ENCODE measurements at places on chromosomes 1 and 21.
A peak's percentile ranks its signal among the peaks of the same experiment; 100 is the strongest.

DNA sequence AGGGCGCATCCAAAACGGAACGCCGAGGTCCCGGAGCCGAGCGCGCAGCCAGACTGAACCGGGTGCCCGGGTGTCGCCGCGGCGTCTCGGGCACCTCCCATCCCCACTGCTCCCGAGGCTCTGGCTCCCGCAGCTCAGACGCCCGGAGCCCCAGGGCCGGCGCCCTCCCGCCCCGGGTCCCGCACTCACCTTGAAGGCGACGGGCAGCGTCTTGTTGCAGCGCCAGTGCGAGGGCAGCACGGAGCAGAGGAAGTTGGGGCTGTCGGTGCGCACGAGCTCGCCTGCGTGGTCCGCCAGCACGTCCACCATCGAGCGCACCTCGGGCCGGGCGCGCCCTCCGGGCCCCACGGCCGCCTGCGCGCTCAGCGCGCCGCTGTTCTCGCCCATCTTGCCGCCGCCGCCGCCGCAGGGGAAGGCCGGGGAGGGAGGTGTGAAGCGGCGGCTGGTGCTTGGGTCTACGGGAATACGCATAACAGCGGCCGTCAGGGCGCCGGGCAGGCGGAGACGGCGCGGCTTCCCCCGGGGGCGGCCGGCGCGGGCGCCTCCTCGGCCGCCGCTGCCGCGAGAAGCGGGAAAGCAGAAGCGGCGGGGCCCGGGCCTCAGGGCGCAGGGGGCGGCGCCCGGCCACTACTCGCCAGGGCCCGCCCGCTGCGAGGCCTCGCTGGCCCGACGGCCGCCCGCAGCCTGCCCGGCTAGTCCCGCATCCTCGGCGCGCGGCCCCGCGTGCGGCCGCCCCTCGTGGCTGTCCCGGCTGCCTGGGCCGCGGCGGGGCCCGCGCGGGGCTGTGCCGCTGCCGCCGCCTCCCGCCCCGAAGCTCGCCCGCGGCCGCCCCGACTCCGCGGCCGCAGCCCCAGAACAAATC lies 447 bp downstream of the RUNX3 start:
- DNase-seq: peak; percentile 45

DNA sequence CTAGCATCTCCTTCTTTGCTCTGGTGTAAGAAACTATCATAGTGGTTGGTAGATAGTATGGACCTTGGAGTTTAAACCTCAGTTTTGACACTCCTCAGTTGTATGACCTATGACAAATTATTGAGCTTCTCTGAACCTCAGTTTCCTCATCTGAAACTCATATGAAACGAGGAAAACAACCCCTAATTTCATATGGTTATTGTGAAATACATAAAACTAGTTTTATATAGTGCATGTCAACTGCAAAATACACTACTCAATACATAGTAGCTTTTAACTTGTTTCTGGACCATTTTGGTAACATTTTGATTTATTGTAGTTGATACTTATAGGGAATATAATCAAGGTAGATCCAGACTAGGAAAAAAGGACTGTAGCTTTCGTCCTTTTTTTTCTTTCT lies 32.9 kb downstream of the CLIC4 start:
- no peak for DNase-seq

GRCh38 chr1:53449021-53449420 lies 10.2 kb upstream of the DMRTB1 start:
- no peak for DNase-seq

- DNase-seq: no peak
Observed at GRCh38 chr1:69824932-69825331, 257.2 kb downstream of the LRRC7 start.

DNA sequence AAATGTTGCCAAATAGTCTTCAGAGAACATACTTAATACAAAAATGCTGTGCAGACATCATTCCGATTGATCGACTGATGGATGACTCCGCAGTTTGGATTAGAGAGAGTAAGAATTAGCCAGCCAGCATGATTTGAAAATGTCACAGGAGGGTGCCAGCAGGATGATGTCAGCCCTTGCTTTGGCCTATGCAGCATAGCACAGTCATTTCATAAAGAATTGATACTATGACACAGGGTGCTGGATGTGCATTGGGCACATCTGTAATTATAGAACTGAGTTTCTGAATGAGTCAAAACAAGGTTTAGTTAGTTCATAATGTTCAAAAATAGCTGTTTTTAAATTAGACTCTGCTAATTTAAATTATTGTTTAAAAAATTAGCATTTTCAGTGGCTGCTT lies 21.6 kb upstream of the TRAF5 start:
- peak; percentile 69 for DNase-seq

DNA sequence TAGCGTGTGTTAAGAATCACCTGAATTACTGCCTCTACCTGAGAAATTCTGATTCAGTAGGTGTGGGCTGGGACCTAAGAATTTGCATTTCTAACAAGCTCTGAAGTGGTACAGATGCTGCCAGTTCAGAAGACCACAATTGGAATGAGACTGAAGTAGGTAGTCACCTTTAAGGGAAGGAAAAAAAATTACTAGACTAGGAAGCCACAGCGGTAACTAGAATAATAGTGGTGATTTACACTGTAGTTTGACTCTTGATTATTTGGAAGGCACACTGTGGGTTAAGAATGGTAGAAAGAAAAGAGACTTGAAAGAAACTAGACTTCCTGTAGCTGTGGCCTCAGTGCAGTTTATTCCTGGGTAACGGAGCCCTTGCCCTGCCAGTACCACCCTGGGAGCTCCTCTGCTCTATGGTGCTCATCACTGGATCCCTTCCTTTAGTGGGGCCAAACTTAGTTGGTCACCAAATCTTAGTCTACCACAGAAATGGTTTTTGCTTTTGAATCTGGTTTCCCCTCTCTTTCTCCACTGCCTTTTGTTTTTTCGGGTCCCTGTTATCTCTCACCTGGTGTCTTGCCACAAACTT lies 43.6 kb downstream of the ARID1A start:
- peak; percentile 32 for DNase-seq

DNA sequence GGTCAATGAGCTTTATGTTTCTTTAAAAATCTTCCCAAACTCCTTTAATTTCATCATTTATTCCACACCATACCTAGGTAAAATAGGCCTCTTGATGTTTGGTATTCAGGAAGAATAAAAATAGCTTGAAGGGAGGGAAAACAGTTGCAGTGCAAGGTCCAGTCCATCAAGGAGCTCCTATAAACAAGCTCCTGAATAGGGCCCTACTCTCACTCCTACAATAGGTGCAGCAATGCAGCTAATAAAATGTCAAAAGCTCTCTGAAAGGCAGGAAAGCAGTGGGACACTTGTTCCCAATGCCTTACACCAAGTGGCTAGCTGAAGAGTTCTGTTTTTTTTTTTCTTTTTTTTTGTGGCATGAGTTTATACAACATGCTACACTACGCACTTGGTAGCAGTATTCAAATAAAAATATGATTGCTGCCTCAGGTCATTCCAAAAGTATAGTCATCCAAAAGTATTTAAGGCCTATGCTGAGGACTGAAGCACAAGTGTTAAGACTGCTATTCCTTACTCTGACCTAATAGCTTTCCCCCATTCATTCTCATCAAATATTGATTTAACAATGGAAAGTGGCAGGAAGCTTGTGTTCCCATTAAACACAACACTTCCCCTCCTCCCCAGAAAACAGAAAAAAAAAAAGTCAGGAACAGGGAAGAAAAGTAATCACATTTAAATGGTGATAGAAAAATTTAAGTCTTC lies 9.8 kb downstream of the TEX38 start:
- DNase-seq: no peak

DNA sequence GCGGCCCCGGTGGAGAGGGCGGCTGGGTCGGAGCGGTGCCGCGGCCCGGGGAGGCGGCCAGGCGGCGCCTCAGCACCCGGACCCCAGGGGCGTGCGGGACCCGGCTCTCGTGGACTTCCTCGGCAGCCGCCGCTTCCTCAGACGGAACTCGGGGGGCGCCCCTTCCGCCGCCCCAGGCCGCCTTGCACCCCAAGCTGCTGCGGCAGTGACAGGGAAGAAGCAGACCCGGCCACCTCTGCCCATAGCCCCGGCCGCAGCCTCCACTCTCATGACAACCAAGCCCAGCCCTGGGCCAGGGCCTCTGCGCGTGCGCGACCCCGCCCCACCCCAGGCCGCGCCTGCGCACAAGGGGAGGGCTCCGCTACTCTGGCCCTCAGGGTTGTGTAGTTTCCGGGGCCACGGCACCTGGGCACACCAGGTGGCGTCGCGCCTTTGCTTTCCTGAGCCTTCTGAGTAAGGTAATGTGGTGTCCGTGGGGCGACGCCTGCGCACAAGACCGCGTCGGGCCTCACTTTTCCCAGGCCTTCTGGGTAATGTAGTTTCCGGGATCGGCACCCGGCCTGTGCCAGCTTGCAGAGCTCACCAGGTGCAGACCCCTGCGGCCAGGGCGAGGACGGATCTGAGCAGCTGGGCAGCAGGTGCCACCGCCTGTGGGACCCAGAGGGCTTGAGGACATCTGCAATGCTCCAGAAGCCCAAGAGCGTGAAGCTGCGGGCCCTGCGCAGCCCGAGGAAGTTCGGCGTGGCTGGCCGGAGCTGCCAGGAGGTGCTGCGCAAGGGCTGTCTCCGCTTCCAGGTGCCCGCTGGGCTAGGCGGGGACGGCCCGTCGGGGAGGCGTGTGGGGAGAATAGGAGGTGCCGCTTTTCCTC lies at the start of the genes CEP104 and DFFB:
Gene CEP104 (minus strand): TSS at position 289 of the 868 bp plus-strand sequence. CDS start 4,804 bp downstream, outside the sequence.
Gene DFFB (plus strand): TSS at position 554 of the 868 bp plus-strand sequence. CDS start 128 bp downstream, at position 682.
- DNase-seq: peak; percentile 97

- no peak for DNase-seq
Observed at GRCh38 chr1:14495381-14495780, 103.1 kb upstream of the KAZN start.

DNA sequence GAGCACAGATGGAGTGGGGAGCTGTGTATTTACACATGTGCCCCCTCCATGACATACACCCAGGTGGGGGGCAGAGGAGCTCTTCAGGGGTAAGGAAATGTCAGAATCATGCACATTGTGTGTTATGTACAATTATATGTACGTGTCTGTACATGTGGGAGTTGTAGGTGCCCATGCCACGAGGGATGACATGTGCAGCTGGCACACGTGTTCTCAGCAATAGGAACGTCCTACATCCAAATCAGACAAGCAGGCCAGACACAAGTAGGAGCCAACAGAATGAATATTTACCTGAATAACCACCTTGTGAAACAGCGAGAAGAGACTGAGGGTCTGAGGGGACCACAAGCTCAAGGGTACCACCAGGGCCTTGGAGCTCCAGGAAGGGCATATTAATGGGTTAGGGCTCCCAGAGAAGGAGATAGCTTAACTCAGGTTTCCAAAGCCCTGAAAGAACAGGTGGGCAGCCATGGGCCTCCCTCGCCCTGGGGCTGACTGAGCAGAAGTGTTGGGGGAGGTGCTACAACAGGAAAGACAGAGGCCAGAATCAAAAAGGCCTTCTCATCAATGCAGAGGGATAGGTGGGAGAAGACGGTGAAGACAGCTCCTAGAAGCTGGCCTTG lies 3.2 kb downstream of the COL16A1 start:
- DNase-seq: no peak

DNA sequence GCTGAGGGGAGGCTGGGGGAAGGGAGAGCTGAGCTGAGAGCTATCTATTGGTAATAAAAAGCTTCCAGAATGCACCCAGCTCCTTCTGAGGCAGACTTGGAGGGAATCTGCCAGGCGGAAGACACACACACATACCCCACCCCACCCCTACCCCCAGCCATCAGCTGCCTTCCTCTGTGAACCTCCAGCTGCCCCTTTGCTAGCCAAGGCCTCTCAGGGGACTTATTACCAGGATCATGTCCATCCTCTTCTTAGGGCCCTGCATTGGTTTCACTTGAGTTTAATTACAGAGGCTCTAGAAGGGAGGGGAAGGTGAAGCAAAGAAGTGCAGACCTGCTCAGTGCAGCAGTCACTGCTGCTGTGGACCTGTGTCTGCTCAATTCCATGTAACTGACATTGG lies 156.4 kb downstream of the OMA1 start:
- DNase-seq: no peak

GRCh38 chr1:208280681-208281450 lies 36.7 kb upstream of the PLXNA2 start:
- DNase-seq: no peak

DNA sequence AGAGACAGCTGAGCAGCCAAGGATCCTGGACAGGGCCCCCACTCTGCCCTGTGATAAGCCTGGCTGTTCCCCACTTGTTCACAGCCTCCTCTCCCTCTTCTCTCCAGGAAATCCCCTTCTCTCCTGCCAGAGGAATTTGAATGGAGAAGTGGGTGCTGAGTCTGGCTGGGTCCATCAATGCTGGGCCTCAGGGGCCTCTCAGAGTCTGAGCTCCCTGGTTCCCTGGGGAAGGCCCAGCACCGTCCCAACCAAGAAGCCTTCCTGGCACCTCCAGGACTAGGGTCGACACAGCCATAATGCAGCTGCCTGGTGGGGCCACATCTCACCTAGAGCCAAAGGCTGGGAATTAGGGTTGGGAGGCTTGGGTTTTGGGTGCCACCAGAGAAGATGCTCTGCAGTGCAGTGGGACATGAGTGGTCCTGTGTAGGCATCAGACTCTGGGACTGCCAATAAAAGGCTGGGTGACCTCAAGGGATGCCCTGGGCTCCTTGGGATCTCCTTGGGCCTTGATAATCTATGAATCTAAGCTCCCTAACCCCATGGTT lies 2.5 kb downstream of the MYBPH start:
- DNase-seq: no peak

DNA sequence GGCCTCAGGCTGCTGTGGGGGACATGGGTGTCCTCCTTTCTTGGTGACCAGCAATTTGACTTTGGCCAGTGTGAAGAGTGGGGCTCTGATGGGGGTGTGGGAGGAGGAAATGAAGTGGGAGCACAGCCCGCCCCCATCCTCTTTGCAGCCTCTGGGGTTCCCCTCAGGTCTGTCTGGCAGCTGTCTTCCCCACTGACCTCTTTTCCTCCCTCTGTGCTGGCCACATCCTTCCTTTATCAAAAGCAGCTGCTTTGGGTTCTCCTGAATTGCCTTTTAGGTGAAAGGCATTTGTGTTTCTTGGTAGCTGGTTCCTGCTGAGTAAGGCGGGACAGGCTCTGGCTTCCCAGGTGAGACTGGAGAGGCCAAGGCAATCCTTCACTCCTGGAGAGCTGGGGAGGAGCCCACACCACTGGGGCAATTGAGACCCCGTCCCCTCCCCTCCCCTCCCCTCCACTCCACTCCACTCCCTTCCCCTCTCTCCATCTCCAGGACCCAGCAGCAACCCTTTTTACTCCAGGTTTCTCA lies 24.9 kb downstream of the PCAT6 start:
- DNase-seq: no peak

- no peak for DNase-seq
Observed at GRCh38 chr1:25799935-25800702, at the start of gene SELENON. TSS of gene SELENON (plus strand) at chr1:25800193. CDS start at chr1:25800231, 38 bp downstream.

- no peak for DNase-seq
Observed at GRCh38 chr1:218846181-218846580, 327.5 kb upstream of the LYPLAL1 start.

DNA sequence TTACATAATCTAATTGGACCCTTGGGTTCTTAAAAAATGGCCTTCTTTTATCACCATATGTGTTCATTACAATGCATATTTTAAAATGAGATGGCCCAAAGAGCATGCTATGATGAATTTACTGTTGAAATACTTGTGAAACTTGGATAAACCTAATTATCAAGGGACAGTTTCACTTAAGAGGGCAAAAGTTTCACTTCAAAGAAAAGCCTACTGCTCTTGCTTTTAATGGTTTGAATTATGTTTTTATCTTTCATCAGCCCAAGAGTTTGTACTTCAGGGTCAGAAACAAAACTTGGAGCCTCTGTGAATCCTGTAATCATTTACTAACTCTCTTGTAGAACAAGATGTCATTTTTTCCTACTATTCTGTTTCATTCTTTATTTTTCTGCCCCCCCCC lies 32.3 kb downstream of the POU2F1 start:
- DNase-seq: no peak
